ENCODE measurements at places on chromosomes 7 and 10. TPM values are rescaled to one million over a fixed set of nuclear protein-coding genes. Genes with fewer than 3 reads are reported as not detected.

The ADAM12 gene
- 18.6 TPM for total RNA-seq

The TNKS2 gene
- 26.0 TPM for total RNA-seq

The UBE3C gene
- total RNA-seq, result 58.8 TPM

The GRID2IP gene
- total RNA-seq, result under 0.01 TPM

The PDE1C gene
- total RNA-seq, result 2.8 TPM
